NCI-H510A treated with DMSO at 0.1 percent for 48 hours (cell line): ENCODE measurements at places on chromosomes 3 and 15.

DNA sequence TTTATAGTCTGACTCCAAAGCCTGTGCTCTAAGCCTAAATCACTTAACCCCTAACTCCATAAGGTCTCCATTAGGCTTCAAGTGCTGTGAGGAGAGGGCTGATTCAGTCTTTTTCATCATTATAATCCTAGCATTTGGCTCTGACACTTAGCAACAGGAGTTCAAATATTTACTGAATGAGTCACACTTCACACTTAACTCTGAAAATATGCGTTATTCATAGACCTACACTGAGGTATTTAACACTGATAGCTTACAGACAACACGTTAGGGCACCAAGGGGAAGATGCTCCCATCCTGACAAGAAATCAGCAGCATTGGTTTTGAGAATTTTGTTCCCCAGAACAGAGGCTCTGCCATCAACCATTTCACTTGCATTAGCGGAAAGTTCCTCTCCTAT, 53.5 kb downstream of the MSL2 start:
- peak; percentile 12 for DNase-seq

DNA sequence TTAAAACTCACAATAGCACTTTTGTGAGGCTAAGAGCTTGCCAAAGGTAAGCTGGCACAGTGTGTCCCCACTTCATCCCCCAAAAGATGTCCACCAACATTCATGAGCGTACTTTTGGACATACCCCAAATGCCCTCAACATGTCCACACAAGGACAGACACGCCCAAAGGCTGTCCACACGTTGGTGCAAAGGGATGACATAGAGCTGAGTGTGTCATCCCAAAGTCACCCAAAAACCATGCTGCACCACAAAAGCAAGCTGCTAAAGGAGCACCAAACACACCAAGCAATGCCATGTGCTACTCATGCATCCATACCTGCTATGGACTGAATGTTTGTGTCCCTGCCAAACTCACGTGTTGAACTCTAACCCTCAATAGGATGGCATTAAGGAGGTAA, 57.9 kb downstream of the KLF13 start:
- DNase-seq: no peak

DNA sequence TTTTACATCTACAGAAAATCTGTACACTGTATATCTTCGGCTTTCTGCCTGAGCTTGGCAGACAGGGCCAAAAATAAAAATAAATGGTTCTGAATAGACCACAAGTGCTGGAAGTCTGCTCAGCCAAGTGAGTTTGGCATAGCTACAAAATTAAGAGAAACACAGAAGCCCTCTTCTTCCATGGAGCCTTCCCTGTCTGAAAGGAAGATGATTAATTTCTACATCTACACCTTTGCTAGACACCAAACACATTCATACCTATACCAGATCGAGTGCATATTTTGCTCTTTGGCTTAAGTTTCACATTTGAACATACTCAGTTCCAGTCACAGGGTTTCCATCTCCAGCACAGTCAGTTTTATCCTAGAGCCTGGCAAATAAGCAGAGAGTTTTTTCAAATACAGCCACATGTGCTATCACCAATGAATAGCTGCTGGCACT, 224.6 kb downstream of the GREM1 start:
- DNase-seq: no peak

GRCh38 chr3:94928921-94929320, 866.1 kb downstream of the NSUN3 start:
- peak; percentile 32 for DNase-seq

DNA sequence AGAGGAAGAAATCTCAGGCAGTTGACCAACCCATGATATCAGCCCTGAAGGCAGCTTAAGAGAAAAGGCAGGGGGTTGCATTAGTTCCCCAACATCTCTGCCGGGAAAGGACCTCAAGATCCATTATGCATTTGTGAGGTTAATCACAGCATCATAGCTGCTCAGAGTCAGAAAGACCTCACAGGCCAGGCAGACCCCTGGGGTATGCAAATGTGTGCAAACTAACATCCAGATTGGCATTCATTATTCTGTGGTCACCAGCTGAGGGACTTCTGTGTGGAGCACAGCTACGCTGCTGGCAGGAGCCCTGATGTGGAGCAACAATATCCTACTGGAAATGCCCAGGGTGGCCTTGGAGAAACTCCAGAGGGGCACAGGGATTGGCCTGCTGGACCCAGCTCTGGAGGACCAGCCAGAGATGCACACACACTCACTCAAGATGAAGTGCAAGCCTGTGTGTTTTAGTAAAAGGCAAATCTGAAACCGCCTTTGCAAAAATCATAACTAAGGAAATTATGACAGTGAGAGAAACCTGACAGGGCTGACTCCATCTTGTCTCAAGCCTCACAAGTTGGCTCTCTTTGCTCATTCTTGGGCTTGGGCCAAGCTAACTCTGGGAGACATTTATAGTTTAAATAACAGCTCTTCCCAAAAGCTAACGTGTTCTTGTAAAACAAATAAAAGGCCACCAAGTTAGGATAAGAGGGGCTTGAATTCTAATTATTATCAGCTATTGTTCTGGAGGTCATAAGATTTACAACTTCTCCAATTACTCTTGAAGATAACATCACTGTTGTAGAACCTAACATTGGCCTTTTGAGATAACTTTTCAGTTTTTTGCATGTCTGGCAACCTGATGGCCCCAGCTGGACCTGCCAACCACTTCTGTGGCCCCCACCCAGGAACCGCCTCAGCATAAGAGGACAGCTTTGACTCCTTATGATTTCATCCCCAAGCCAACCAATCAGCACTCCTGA, 257.1 kb downstream of the UACA start:
- no peak for DNase-seq

GRCh38 chr15:54829821-54830220, 366.9 kb downstream of the RSL24D1 start:
- DNase-seq: no peak

GRCh38 chr3:168048414-168049330, 47.1 kb downstream of the GOLIM4 start:
- no peak for DNase-seq

DNA sequence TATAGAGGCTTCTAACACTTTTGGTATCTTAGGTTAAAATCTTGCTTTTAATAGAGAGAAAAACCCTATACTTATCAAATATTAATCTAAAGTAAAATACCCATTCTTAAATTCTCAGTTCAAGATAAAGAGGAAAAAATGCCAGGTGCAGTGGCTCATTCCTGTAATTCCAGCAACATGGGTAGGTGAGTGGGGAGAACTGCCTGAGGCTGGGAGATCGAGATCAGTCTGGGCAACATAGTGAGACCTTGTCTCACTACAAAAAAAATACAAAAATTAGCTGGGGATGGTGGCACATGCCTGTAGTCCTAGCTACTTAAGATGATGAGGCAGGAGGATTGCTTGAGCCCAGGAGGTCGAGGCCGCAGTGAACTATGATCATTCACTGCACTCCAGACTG, 135.8 kb downstream of the CLASP2 start:
- no peak for DNase-seq
